Heart left ventricle (tissue), 16 donors: ENCODE measurements at places on chromosomes 3 and 15. TPM values are rescaled to one million over a fixed set of nuclear protein-coding genes. Genes with fewer than 3 reads are reported as not detected.

Gene FGF12
- 265 TPM for total RNA-seq

DNA sequence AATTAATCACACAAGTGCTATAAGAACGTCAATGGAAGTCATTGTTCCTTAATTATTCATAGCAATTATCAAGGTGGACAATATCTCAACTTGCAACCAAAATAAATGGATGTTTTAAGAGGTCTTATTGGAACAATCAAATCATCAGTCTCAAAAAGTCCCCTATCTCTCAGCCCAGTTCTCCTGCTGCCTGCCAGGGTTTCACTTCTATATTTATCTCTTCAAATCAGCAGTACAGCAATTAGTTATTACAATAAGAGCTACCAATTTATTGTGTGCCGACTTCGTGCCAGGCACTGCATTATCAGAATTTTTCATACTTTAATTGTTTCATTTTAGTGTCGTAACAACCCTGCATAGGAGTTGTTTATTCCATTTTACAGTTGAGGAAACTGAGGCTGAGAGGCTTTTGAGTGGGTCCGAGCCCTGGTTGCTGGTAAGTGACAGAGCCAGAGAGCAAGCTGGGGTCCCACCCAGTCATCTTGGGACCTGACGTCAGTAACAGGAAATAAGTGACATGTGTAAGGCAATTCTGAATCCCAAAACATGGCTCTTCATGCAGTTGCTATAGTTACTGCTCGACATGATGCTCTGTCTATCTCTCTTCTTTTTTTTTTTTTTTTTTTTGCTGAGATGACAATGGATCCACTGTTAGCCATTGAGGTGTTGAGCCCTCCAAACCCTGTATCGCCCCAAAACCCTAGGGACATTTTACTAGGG is 8.8 kb upstream of the KCTD6 start:
- no peak for DNase-seq

- no peak for DNase-seq
Observed at GRCh38 chr3:58340594-58341244, 8.0 kb downstream of the PXK start.

GRCh38 chr15:61639491-61639890 is 410.4 kb upstream of the RORA start:
- DNase-seq, result no peak

Gene PLEKHO2
- 13.5 TPM for total RNA-seq

Gene SLC22A14
- not detected for total RNA-seq

- no peak for DNase-seq
Observed at GRCh38 chr3:14787630-14788029, 31.1 kb upstream of the FGD5 start.

Gene AP3B2
- not detected for total RNA-seq

- DNase-seq, result no peak
Observed at GRCh38 chr3:39062180-39062579, 10.4 kb downstream of the WDR48 start.

Gene LRTM1
- total RNA-seq, result not detected

DNA sequence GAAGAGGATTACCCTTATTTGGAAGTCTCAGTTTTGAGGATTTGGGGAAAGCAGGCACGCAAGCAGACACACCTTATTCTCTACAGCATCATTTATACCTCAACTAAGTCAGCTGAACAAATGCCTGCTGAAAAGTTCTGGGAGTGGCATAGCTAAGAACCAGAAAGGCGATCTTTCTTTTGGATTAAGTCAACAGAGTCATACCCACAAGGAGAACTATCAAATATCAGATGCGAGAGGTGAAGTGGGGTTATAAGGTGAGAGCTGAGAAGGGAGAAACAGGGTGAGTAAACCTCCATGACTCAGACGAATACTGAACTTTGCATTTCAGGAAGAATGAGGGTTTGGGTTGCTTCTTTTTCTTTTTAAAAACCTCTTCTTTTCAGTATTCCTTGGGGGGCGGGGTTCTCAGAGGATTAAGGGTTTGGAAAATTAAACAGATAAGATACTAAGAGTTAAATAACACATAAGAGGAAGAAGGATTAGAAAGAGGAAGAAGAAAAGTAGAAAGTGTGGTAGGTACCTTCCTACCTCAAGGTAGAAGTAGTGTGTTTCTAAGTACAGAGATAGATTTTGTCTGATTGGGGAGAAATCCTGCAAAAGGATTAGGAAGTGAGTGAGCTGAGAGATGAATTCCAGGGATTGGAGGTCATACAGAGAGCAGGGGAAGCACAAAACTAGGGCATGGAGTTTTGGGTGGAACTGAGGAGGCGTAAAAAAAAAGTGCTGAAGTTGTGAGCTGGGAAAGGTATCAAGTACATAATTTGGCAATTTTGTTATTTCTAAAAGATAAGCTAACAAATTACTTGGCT is 41.3 kb upstream of the ICE2 start:
- no peak for DNase-seq

GRCh38 chr3:52216585-52217408 is 8.6 kb downstream of the TLR9 start:
- DNase-seq, result peak; percentile 76

Gene CKMT1A
- total RNA-seq, result 0.23 TPM

GRCh38 chr15:64710676-64711428 is 64.5 kb downstream of the RBPMS2 start:
- DNase-seq, result no peak

- no peak for DNase-seq
Observed at GRCh38 chr3:128293930-128294329, 140.6 kb downstream of the EEFSEC start.

Gene NANOGP8
- not detected for total RNA-seq

DNA sequence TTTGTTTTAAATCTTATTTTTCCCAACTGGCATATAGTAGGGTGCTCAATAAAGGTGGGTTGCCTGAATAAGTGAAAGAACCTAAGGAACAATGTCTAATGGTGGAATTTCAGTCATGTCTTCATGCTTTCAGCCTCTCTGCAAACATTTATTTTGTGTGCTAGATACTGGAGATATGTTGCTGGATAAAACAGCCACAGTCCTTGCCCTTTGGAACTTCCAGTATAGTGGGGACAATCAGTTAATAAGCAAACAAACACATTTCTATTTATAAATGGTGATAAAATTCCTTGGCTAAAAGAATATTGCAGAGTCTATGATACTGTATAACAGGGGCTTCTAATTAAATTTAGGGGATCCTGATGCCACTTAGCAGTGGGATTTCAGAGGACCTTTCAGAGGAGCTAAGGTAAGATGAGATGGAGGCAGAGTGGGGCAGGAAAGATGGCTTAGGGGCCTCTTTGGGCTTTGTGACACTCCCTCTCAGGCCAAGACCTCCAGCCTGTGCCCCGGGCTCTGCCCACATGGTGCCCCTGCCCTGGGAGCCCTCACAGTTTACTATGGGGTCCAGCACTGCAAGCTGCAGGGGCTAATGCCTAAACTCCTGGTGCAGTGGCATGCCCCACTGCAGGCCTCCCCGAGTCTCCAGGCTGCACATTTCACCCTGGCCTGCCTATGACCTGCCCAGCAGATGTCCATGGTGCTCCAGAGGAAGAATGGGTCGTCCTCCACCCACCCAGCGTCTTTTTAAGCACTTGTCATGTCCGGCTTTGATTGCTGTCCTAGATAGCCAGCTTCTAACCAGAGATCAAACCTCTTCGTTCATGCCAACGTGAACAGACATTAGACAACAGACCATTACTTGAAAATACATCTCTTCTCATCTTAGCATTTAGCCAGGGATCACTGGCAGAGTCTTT is 61.6 kb upstream of the PRR23C start:
- no peak for DNase-seq

Gene LIPC
- total RNA-seq, result 0.88 TPM

Gene COX17
- 113 TPM for total RNA-seq

DNA sequence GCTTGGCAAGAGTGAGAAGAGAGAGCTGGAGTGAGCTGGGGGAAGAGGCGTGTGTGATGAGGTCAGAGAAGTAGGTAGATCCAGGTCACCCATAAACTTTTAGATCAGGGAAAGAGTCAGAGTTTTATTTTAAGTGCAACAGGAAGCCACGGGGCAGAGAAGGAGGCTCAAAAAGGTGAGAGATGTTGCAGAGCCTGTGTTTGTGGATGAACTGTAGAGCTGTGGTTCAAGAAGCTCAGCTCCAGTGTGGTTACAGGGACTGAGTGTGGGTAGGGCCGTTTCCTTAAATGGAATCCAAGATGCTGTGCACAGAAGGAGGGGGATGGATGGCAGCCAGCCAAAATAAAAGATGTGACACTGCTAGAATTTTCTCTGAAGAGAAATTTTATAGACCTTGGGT is 337.2 kb downstream of the SATB1 start:
- no peak for DNase-seq

GRCh38 chr15:62085740-62086139 is 19.0 kb downstream of the C2CD4A start:
- no peak for DNase-seq

Gene FAM240A
- not detected for total RNA-seq

Gene KLHL40
- total RNA-seq, result 0.60 TPM

- no peak for DNase-seq
Observed at GRCh38 chr15:40258544-40258943, 19.7 kb downstream of the PAK6 start.

Gene NEK10
- 6.4 TPM for total RNA-seq

GRCh38 chr3:15306979-15307359 is 25.4 kb downstream of the SH3BP5 start:
- DNase-seq, result no peak

GRCh38 chr15:56496635-56497034 is 31.7 kb upstream of the MNS1 start:
- DNase-seq, result no peak

DNA sequence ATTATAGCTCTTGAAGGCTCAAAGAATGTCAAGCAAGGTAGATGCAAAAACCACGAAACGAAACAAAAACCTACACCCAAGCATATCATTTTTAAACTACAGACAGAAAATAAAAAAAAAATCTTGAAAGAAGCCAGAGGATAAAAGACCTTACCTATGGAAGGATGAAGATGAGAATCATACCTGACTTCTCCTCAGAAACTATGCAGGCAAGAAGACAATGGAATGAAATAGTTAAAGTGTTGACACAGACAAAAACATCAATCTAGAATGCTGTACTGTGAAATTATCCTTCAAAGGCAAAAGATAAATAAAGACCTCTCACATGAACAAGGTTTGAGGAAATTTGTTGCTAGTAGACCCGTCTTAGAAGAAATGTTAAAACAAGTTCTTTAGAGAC is 372.0 kb downstream of the ZIC4 start:
- no peak for DNase-seq

DNA sequence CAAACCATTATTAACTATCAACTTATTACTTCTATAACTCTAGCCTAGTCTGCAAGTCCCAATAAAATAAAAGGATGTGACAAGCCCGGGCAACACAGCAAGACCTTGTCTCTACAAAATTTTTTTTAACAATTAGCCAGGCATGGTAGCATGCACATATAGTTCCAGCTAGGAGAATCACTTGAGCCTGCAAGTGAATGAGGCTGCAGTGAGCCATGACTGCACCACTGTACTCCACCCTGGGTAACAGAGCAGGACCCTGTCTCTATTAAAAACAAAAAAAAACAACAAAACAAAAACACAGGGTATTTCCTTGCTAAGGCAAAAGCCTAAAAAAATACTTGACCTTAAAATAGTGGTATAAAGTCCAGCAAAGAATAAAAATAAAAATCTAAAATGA is 31.4 kb downstream of the ANKRD28 start:
- no peak for DNase-seq

Gene PAK6
- total RNA-seq, result 5.0 TPM

DNA sequence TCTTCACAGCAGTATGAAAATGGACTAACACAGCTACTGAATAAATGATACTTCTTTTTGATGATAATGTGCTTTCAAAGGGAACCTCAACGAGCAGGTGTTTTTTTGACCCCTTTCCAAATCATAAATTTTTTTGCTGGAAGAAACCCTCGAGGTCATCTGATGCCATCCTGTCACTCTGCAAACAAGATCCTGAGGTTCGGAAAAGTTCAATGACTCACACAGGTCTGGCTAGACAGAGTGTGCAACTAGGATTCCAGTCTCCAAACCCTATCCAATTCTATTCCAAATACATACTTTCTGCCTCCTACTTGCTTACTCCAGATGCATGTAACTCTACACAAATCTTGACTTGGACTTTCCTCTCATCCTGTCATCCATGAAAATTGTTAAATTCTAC is 124.7 kb downstream of the NEDD4 start:
- DNase-seq, result no peak

DNA sequence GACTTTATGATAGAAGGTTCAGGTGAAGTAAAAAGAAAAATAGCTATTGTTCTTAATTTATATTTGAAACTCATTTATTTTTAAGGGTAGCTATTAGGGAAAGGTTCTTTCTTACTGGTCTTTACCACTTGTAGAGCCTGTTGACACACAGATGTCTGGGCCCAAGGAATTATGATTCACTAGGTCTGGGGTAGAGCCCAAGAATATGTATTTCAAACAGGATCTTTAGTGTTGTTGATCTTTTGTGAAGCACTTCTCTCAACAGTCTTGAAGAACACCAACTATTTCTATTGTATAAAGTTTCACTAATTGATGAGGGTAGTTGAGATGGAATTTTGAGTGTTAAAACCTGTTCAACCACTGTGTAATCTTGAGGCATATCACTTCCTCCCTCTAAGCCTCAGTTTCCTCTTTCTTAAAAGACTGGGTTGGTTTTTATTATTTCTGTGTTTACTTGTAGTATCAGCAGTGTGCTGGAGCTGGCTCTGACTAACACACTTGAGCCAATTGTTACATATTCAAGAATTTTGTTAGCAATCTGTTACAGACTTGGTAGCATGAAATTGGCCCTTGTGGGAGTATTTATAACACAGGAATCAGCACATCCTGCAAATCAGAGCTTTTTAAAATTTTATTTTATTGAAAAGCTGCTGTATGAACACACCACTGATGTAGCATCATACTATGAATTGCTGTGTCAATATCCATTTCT is 155.9 kb downstream of the RBMS3 start:
- DNase-seq, result no peak

Gene GOLGA8O
- 0.95 TPM for total RNA-seq

DNA sequence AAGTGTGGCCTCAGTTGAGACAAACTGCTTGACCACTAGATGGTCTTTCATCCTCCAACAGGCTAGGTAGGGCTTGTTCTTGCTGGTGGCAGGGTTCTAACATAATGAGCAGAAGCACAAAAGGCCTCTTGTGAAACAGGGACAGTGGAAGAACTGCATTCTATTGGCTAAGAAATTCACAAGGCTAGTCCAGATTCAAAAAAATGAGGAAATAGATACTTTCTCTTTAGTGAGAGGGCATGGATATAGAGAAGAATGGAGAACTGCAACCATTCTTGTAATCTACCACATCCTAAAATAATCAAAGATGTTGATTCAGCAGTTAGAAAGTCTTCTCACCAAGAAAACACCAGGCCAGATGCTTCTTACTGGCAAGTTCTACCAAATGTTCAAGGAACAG is 143.7 kb upstream of the LRIG1 start:
- DNase-seq, result no peak

Gene COL6A5
- total RNA-seq, result not detected

GRCh38 chr3:49671291-49672288 is 2.6 kb upstream of the APEH start:
- DNase-seq, result peak; percentile 64

Gene RTP2
- not detected for total RNA-seq

Gene ELL3
- total RNA-seq, result 1.1 TPM

Gene POPDC2
- total RNA-seq, result 947 TPM

Gene HEMK1
- total RNA-seq, result 13.8 TPM

DNA sequence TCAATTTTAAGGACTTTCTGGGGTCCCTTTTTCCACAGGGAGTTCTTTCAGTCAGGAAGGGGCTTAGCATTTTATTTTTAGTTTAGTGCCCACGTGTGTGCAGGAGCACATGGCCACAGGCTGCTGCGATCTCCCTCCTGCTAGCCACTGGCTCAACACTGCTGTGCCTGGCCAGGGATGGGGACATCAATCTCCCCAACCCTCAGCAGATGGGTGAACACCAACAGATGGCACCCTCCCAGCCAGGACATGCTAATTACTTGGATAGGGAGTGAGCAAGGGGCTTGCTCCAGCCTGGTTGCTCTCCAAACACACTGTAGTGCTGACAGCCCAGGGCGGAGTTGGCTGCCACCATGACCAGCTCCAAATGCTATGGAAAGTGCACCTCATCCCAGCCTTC is 7.4 kb upstream of the RIOX2 start:
- DNase-seq, result no peak
